AG20443 (cell line): ENCODE measurements at places on chromosomes 3 and 15.

GRCh38 chr3:16357186-16358121 is 92.4 kb downstream of the OXNAD1 start:
- no peak for DNase-seq

- no peak for DNase-seq
Measured at GRCh38 chr3:113278599-113278955, 67.2 kb downstream of the BOC start.

- peak; percentile 16 for DNase-seq
Measured at GRCh38 chr3:35639254-35640186, at the start of gene ARPP21. TSS of gene ARPP21 (plus strand) at chr3:35639525. CDS start at chr3:35681752, 42,227 bp downstream.

GRCh38 chr3:13525827-13526625 is 22.9 kb upstream of the FBLN2 start:
- DNase-seq = peak; percentile 71

DNA sequence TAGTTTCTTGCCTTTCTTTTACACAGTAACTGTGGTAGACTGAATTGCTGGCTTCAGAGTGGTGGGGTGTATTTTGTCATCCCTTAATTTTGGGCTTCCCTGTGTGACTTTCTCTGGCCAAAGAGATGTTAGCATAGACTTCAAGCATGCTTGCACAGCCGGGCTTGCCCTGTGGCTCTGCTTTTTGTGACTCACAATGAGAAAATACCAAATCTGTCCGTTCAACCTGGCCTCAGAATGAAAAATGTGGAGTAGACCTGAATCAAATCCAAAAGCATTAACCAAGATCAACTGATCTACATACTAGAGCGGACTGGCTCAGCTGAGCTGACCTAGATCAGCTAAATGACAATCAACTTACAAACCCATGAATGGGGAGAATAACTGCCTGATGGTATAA is 51.4 kb downstream of the PLAAT1 start:
- no peak for DNase-seq

- no peak for DNase-seq
Measured at GRCh38 chr15:63655683-63656372, 58.6 kb downstream of the FBXL22 start.

DNA sequence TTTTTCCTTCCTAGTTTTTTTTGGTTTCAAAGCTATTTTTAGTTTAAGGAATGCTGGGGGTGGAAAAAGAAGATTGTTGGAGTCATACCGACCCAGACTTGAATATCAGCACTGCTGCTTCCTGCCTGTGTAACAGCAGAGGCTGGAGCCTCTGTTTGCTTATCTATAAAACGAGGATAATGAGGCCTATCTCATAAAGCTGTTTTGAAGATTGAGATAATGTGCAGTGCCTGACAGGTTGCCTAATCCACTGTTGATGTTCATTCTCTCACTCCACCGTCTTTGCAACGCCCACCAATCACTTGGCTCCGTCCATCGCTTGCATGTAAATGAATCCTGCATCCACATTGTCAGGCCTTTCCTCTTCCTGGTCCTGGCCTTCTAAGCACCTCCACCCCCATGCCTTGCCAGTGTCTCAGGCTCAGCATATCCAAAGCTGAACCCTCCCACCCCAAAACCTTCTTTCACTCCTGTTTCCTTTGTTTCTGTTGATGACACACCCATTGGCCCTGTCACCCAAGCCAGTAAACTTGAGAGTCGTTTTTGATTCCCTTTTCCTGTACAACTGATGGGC is 94.9 kb downstream of the MEX3B start:
- peak; percentile 43 for DNase-seq

GRCh38 chr3:140927279-140928069 is 14.2 kb upstream of the SLC25A36 start:
- no peak for DNase-seq

DNA sequence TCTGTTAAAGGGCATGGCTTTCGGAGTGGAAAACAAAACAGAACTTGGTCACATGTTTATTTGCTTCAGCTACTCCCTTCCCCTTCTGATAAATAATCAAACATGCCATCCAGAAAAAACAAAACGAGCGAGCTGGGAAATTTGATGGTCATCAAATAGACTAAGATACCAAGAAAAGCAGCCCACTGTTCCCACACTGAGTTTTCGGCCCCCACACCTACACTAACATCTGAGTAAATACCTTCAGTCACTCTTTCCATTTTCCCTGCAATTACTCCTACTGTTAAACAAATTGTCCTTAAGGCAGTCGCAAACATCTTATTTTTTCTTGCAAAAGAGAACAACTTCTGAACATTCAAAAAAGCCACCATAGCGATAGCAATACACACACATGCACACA is 454.6 kb downstream of the FOXP1 start:
- DNase-seq = no peak

- no peak for DNase-seq
Measured at GRCh38 chr3:157672061-157672460, 168.8 kb upstream of the VEPH1 start.

DNA sequence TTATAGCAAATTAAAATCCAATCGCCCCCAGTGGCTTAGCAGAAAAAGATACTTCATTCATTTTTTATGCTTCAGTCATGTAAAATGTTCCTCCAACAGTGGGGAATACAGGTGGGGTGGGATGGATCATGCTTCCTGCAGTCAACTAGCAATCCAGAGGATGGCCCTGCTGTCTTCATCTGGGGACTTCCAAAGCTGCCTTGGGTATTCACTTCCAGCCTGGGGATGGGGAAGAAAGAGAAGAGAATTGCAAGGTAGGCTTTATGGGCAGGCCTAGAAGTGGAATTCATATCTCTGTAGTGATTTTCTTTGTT is 354.8 kb upstream of the SLCO3A1 start:
- no peak for DNase-seq

DNA sequence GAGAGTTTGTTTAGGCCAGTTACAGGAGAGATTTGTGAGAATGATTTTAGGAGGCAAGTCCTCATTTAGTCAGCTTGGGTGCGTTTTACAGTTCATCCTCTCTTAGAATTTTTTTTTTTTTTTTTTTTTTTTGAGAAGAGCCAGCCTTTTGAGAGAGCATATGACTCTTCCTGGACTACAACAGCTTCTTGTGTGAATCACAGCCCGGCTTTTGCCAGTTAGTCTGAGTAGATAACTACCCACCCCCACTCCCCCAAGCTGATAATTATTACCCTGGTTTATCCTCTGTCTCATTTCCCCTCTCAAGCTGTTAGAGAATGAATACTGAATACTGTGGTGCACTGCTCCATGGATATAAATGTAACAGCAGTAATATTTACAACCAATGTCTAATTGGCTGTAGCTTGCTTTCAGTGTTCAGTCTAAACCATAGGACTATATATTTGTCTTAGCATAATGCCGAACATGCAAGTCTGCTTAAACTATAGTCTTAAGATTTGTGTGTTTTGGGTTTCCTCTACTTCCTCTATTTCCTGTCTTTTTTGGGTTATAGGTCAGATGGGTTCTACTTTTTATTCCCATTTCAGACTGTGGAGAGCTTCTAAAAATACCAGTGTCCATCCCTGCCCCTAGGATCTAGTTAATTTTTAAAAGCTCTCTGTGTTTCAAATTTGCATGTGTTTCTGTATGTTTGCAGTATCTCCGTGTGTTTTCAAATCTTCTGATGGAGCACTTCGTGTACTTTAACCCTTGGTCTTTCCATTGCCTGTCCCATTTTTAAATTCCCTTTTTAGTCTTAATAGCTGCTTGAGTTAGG is 8.0 kb downstream of the CHD2 start:
- peak; percentile 67 for DNase-seq

DNA sequence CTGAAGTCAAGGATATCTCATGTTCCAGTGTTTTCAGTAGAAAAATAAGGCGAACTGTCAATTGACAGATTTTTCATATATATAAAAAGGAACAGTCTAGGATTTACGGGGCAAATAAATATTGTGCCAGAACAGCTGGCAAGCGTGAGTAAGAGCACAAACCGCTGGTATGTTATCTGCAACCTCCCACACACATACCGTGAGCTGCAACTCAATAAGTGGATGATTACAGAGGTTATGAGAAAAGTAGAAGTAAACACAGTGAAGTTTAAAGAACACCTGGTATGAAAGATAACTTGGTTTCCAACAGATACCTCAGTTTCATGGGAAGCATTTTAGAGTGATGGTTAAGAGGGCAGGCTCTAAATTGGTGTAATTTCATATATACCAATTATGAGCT is 733.4 kb downstream of the TUSC7 start:
- no peak for DNase-seq

DNA sequence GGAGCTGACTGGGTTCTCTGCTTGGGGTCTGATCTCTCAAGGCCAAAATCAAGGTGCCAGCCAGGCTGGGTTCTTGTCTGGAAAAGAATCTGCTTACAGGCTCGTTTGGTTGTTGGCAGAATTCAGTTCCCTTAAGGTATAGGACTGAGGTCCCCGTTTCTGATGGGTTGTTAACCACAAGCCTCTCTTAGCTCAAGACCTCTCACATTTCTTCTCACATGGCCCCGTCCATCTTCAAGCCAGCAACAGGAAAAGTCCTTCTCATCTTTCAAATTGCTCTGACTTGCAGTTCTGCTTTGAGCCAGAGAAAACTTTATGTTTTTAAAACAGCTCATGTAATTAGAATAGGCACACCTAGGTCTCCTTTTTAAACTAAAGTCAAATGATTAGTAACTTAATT is 20.4 kb downstream of the UACA start:
- no peak for DNase-seq

DNA sequence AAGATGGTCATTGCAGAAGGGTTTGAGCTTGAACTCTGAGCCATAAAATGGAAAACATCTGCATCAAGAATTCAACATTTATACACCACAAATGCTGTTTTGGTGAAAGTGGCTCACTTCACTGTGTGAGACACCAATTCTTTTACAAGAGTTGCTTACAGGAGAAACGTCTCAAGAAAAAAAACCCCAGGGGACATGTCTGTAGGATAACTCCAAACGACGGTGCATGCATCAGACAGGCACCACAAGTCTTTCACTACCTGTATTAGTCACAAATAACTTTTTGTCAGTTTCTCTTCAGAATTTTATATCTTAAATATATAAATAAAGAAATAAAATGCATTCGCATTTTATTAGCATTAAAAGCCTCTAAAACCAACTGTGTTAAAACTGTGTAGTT is 164.3 kb downstream of the EFHB start:
- no peak for DNase-seq

DNA sequence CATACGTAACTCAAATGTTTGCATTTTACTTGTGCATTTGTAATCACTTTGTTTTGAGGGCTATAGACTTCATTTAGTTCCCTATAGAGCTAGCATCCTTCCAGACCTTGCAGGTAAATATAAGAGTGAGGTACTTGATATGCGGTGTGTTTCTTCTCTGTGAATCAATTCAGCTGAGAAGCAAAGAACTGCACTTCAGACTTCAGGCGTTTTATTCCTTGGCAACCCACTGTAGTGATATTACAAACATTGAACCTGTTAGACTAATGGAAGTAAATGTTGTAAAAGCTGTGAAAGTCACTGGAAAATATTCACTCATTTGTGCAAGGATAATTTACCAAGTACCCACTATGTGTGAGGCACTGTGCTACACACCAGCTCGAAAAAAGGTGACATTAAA is 94.1 kb upstream of the CHL1 start:
- DNase-seq = no peak

DNA sequence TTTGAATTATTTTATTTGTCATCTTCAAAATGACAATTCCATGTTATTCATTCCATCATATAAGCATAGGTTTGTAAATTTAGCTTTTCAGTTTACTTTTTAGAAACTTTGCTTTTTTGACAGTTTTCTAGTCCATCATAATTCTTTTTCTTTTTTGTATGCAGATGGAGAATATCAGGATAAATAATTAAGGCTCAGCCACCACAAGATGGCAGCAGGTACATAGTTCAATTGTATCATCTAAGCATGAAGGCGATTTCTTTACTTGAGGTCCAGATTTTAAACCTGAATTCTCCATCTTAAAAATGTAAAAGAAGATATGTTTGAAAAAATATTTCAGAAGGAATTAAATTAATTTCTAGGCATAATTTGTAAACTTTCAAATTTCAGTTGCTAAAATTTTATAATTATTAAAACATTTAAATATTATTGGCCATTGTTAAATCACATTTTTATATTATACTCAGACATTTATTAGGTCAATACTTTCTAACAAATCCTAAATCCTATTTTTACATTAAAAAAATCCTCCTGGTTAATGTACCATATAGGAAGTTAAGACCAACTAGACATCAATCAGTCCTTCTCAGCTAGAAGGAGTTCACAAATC is 15.1 kb downstream of the PLSCR5 start:
- DNase-seq = peak; percentile 46

GRCh38 chr15:99029341-99030144 is 22.0 kb upstream of the PGPEP1L start:
- DNase-seq = no peak

DNA sequence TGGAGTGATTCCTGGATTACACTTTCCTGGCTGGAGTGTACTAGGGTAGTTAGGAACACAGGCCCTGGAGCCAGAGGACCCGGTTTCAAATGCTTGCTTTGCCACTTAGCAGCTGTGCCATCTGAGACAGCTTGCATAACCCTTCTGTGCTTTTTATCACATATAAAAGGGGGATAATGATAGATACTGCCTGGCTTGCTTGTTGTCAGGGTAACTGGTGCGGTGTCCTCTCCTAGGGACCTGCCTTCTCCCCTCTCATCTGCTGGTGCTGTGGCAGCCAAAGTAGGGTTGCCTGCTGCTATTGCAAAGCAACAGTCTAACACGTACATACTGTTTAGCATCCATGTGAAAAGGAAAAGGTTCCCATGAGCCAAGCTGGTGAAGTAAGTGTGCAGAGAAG is 137.8 kb downstream of the LRTM1 start:
- DNase-seq = no peak

DNA sequence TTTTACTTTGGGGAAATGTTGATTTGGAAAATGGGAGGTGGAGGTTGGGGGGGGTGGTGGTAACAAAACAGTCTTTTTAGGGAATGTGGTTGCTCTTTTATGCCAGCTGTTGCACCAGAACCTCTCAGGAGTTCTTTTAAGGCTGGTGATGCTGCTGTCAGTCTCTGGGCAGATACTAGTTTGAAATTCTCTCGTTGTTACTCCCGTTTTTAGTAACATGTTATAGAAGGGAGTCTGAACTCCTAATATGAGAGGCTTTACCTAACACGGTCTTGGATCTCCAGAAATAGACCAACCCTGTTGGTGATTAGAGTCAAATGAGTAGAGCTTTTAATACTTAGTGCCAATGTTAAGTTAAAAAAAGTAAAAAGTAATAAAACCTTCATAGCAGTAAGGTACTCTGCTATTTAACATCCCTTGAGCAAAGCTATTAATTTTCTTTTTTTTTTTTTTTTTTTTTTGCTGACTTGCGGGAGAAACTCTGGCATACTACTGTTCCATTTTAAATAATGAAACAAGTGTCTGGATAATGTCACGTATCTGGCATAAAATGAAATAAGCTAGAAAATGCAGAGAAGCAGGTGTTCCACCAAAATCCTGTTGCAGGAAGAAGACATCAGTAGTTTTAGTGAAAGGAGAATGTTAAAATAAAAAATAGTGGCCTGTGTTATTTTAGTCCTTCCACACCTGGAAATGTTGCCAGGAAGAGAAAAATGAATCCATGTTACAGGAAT is 156.7 kb downstream of the CACNA1D start:
- no peak for DNase-seq
